Astrocyte of the hippocampus (primary cell): ENCODE measurements at places on chromosomes 4 and X.

DNA sequence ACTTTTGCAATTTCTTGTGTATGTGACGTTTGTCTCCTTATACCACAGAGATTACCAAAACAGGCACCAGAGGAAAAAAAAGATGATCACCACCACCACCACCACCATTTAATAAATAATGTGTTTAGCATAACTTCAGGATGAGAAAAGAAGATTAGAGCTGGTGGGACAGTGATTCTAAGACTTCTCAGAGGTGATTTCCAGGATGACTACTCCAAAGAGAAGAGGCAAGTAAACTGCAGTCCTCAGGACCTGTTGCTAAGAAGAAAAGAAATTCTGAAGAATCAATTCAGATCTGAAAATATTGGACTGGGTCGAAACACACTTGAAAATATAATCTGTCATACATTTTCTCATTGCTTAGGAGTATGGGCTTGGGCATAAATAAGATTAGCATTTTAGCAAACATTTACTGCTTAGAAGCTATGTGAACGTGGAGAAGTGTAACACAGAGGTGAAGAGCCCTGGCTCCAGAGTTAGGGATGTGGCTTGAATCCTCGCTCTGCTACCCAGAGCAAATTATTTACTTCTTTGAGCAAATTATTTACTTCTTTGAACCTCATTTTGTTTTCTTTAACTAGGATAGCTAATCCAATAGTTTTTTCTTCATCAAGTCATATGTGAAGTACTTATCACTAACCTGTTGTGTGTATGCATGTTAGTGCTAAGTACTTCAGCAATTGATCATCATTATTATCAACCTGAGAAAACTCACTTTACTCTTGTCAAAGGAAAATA lies 10.5 kb upstream of the YTHDC1 start:
- DNase-seq: no peak

- peak; percentile 65 for DNase-seq
These were observed 221.8 kb upstream of the KCNIP4 start for GRCh38 chr4:22170353-22170752.

- no peak for DNase-seq
These were observed 137.9 kb downstream of the GPC3 start for GRCh38 chrX:133847340-133847994.

DNA sequence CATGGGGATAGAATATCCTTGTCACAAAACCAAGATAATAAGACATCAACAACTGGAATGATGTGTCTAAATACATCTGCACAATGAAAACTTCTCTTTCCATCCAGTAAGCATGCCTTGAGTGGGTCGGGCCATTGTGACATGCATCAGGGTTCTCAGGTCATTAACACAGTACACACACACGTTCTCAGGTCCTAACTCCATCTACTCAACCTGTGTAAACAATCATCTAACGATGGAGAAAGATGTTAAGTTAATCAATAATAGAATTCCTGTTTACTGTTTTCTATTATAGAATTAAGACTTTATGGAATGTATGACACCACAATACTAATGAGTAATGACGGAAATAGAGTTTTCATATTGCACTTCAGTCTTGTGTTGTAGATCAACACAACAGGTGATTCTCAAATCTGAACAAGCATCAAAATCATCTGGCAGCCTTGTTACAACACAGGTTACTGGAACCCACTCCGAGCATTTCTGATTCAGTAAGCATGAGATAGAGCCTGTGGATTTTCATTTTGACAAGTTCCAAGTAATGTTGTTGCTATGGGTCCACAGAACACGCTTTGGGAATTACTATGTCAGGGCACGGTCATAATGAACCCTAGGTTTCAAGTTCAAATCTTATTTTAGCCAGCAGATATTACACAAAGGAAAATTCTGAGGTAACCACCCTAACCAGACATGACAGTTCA lies 315.8 kb upstream of the TEX13C start:
- DNase-seq: no peak

GRCh38 chr4:141899541-141899940 lies 263.2 kb downstream of the IL15 start:
- DNase-seq: no peak

- no peak for DNase-seq
These were observed 106.8 kb upstream of the MAMLD1 start for GRCh38 chrX:150256297-150256650.

- DNase-seq: no peak
These were observed 3.7 kb upstream of the STIM2 start for GRCh38 chr4:26856906-26857277.
